ENCODE measurements at places on chromosomes 2 and 18. TPM values are rescaled to one million over a fixed set of nuclear protein-coding genes. Genes with fewer than 3 reads are reported as not detected.

TMEM37 gene
- not detected for total RNA-seq

PAX8 gene
- total RNA-seq, result 1.4 TPM

- DNase-seq, result no peak
Measured at GRCh38 chr2:152165306-152165705, 10.3 kb downstream of the STAM2 start.

DNA sequence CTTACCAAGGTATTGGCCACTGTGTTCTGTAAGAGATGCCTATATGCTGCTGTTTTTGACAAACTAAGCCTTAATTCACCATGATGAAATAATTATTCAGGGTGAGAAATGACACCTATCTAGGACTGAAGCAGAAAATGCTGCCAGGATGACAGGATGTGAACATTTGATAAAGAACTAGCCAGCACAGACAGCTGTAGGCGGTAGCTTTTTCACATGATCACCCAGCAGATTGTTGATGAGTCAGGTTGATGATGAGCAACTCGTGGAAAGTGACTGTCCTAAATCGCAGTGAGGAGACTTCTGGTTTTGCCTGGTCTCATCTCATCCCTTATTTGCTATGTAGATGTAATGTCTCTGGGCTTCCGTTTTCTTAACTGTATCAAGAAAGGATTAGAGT is 144.1 kb downstream of the PRPF40A start:
- peak; percentile 73 for DNase-seq

- no peak for DNase-seq
Measured at GRCh38 chr2:166458674-166459073, 35.4 kb downstream of the SCN7A start.

GRCh38 chr18:8151181-8151580 is 458.1 kb upstream of the RAB12 start:
- DNase-seq, result no peak

DNA sequence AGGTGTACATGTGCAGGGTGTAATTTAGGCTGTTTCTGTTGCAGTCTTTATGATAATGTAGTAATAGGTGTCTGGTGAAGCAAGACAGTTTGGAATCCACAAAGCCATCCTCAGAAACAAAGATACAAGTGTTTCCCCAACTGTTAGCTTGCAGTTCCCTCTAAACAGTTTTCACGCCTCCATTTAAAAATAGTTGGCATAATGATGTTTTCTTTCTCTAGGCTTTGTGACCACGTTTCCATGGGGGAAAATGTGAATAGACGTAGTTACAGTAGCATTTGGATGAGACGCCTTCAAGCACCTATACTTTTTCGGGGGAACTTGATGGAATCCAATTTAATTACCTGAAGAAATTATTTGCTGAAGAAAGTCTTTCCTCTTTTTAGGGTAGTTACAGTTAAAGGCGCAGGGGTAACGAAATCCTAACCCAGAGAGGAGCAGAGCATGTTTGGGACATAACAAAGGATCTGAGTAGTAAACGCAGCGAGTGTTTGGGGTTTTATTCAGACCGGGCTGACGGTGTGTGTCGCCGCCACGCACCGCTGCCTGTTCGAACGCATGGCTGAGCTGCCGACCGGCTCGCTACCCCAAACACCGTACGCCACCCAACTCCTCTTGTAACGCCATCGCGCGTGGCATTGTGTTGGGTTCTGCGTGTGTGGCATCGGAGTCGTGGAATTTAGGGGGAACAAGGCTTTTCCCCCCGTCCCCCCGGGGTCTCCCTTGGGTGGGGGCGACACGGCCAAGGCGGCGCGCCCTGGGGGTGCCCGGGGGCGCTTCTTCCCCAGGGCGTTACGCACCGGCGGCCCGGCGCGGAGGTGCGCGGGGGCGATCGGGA is 681 bp upstream of the NRP2 start:
- peak; percentile 43 for DNase-seq

DNA sequence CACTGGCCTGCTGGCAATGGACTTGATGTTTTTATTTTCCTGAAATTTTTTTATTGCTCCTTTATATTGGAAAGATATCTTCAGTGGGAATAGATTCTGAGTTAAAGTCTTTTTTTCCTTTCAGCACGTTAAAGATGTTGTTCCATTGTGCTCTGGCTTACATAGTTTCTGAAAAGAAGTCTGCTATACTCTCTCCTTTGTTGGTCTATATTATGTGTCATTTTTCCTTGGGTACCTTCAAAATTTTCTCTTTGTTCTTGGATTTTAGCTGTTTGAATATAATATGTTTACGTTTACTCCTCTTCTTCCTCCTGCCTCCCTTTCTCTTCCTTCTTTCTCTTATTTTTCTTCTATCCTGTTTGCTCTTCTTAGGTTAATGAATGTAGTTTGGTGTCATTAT is 105.5 kb downstream of the CAPN13 start:
- no peak for DNase-seq

- DNase-seq, result no peak
Measured at GRCh38 chr2:64978514-64979268, 10.5 kb upstream of the SLC1A4 start.

DNA sequence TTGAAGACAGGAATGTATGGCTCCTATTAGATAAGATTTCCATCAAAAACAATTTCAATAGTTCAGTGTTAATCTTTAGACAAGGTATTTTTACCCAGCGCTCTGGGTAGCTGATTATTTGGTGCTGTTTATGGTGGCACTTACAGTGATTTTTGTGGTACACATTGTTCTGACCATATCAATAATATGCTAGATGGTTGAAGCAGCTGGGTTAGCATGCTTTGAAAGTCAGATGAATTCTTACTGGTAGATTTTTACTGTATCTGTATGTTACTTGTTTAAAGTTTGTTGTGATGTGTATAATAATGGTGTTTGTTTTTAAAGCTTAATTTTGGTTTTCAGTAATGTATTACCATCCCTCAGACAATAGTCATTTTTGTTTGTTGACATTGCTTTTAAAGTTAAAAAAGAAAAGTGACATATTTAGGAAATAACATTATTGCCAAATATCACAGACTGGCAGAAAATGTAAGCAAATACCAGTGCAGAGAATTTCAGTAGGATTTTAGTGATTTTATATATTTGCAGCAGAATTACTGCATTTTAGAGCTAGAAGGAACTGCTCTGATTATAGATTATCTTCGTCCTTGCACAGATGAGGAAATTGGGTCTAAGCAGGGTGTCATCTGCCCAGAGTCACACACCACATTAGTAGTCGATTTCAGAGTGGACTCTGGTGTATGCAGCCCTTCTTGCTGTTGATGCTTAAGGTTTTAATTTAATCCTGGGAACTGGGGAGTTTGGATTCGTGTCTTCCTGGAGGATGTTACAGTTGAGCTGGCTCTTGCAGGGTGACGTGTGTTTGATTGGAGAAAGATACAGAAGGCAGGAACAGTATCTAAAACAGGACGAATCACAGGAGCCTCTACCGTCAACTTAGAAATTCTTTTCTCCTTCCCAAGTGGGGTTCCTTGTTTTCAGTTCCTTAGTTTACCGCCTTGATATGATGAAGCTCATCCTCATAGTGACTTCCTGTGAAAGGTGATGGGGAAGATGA is 6.6 kb downstream of the SOCS6 start:
- DNase-seq, result no peak

DNA sequence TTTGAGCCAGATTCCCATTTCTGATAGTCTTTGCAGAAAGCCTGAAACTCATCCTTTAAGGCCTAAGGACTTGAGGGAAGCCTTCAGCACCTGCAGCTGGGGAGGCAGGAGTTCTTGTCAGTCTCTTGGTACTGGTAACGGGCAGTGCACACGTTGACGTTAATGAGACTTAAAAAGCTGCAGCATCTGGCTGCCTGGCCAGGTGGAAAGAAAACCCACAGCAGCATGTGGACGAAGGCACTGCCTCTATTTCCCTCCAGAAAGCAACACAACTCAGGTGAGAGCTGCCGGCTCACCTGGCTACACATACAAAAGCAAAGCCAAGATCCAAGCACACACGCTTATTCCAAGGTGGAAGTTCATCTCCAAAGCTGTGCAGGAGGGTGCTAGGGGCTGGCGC is 178.8 kb downstream of the ANAPC1 start:
- DNase-seq, result no peak

- DNase-seq, result no peak
Measured at GRCh38 chr18:75255094-75255493, 44.5 kb downstream of the TSHZ1 start.

DNA sequence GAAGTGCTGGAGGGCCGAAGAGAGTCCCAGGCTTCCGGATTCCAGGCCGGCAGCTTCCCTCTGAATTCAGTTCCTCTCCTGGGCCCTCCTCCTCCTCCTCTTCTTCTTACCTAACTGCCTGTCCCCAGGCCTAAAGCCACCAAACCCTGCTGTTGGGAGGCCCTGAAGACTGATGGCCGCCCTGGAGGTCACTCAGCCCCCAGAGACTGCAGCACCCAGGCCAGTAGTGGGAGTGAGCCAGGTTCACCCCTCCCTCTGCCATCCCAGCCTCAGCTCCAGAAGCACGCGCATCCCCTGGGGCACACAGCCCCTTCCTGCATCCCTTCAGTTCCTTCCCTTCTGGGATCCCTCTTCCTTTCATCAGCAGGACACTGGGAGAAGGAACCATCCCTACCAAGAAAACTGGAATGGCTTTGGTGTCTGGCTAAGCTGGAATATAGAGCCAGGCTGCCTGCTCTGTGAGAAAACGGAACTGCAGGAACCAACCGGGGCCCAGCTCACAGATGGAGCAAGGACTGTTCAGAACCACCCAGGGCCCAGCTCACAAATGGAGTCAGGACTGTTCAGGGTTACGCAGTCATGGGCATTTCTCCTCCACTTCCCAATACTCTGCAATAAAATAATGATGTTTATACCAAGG is 127.4 kb downstream of the NDUFA10 start:
- no peak for DNase-seq
